Activated T-cell treated with anti-CD3 and anti-CD28 coated beads, Interleukin-2, amount 50 U/mL, for 72 hours (primary cell): ENCODE measurements at places on chromosomes 13 and 19. TPM values are rescaled to one million over a fixed set of nuclear protein-coding genes. Genes with fewer than 3 reads are reported as not detected.

Gene MYO1F
- total RNA-seq: 23.3 TPM

Gene KLK3
- total RNA-seq: not detected

Gene SUGP1
- total RNA-seq: 67.3 TPM

Gene FXYD7
- 1.2 TPM for total RNA-seq

DNA sequence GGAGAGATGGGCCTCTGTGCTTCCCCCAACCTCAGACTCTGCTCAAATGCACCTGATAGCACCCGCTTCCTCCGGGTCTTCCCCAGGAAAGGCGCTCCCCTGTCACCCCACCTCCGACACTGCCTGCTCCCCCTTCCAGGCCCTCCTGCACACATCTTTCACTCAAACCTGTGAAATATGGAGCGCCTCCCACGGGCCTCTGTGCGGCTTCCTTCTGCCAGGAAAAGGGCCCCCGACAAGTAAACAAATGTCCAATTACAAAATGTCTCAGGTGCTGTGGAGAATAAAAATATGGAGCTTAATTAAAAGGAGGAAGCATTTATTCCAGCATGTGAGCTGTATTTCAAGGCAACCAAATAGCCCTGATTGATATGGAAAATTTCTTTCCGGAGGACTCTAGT is 15.6 kb upstream of the CCNE1 start:
- peaks cover 18% of the 10 kb centered on the region for H3K4me1 ChIP-seq
- H3K4me3 ChIP-seq: no peak overlapping the region
- DNase-seq: no peak
- no peak overlapping the region for H3K27ac ChIP-seq

DNA sequence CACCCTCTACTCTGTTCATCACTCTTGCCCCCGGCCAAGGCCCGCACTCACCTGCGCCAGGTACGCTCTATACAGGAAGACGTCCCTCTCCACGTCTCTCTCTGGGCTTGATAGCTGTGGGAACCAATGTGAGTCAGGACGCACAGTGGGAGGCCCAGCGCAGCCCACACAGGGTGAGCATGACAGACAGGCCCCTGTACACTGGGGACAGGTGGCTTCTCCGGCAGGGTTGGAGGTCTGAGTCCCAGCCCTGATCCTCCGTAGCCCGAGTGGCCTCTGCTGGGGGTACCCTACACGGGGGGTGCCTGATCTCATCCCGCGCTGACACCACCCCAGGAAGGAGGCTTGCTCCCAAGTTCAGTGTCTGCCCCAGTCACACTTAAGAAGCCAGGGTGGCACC is 6.3 kb downstream of the COPE start:
- H3K27me3 ChIP-seq: no peaks in the 10 kb centered on the region
- no peak overlapping the region for H3K27ac ChIP-seq
- no peak overlapping the region for H3K4me3 ChIP-seq
- H3K4me1 ChIP-seq: peaks cover 12% of the 10 kb centered on the region
- no peak for DNase-seq
- H3K36me3 ChIP-seq: peaks cover 15% of the 10 kb centered on the region

GRCh38 chr19:50044922-50045321 is 19.1 kb downstream of the ZNF473 start:
- peaks cover 42% of the 10 kb centered on the region for H3K36me3 ChIP-seq
- H3K4me3 ChIP-seq: no peak overlapping the region
- H3K27ac ChIP-seq: no peak overlapping the region
- DNase-seq: no peak
- H3K27me3 ChIP-seq: no peaks in the 10 kb centered on the region
